ENCODE measurements at places on chromosomes 2 and 18. TPM values are rescaled to one million over a fixed set of nuclear protein-coding genes. Genes with fewer than 3 reads are reported as not detected.

- no peak for DNase-seq
Observed at GRCh38 chr18:60120231-60120750, 220.5 kb downstream of the PMAIP1 start.

GRCh38 chr2:98167916-98168315, 80.9 kb downstream of the VWA3B start:
- DNase-seq, result no peak

Gene ZNF532
- total RNA-seq, result 46.6 TPM

DNA sequence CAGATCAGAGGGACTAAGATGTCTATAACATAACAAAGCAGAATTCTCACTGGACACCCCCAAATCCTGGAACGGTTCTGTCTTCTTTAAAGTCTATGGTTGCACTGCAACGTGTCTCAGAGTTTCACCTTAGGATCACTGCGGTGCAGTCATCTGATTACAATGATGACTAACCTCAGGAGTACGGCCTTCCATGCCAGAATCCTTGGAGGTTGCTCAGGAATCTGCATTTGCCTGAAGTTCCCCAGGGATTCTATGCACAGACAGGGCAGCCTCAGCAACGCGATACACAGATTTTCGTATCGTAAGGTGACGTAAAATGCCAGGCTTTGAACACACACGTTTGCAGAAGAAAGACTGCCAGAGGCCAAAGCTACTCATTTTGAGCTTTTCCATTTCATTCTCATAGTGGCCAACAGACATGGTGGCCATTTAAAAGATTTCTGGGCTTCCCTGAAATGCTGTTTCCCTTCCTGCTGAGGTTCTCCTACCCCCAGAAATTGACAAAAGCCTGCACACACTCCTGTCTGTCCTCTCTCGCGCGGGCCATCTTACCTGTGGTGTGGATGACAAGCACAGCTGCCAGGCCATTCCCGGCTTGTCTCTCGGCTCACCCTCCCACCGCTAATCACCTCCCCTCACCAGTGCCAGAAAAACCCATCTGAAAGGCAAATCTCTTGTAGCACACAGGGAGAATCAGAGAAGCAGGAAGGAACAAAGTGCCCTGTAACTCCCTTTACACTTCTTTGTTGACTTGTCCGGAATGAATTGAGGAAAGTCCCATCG, 148.8 kb downstream of the ACKR3 start:
- DNase-seq, result peak; percentile 77

- DNase-seq, result no peak
Observed at GRCh38 chr2:239213643-239214101, 187.1 kb downstream of the HDAC4 start.

GRCh38 chr2:191315365-191315752, 70.2 kb downstream of the MYO1B start:
- no peak for DNase-seq

Gene KATNAL2
- total RNA-seq, result 0.95 TPM

DNA sequence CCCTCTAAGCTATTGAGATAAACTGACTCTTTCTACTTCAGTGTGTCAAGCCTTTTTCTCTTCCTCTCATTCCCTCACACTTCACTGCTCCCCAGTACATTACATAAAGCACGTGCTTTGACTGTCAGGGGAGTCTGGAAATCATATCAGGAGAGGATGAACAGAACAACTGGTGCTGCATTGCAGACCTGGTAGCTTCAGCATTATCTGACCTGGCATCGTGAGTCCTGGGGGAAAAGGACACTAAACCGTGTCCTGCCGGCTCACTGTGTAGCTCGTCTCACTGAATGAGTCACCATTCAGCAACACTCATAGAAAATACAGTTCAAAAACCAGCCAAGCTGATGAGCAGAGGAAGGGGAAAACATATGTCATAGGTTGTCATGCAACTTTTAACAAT, 108.5 kb upstream of the UNC80 start:
- peak; percentile 50 for DNase-seq

DNA sequence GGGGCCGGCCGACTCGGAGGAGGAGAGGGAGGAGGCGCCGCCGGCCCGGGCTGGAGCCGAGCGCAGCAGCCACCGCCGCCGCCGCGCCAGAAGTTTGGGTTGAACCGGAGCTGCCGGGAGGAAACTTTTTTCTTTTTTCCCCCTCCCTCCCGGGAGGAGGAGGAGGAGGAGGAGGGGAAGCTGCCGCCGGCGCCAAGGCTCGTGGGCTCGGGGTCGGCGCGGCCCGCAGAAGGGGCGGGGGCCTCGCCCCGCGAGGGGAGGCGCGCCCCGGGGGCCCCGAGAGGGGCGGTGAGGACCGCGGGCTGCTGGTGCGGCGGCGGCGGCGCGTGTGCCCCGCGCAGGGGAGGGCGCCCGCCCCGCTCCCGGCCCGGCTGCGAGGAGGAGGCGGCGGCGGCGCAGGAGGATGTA, 316 bp downstream of the CRIM1 start:
- DNase-seq, result no peak

DNA sequence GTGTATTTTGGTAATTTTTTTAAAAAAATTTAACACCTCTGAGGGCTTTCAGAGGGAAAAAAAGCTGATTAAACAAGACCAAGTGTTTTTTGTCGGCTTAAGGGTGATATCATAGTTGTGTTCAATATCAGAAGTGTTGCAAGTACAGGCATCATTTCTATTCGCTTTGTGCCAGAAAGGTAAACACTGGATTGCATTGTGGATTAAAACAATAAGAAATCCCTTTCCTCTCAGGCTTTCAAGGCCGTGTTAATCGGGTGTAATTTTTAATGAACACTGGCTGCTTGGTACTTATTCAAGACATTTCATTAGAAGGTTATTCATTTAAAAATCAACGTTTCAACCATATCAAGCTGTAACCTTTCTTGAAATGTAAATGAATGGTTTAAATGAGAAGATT, 18.3 kb downstream of the FIGN start:
- DNase-seq, result no peak

GRCh38 chr18:26470011-26470637, 78.2 kb downstream of the KCTD1 start:
- no peak for DNase-seq

- DNase-seq, result peak; percentile 4
Observed at GRCh38 chr18:21960189-21960588, 209.2 kb upstream of the GATA6 start.

GRCh38 chr2:236677368-236677767, 107.7 kb downstream of the ACKR3 start:
- no peak for DNase-seq

DNA sequence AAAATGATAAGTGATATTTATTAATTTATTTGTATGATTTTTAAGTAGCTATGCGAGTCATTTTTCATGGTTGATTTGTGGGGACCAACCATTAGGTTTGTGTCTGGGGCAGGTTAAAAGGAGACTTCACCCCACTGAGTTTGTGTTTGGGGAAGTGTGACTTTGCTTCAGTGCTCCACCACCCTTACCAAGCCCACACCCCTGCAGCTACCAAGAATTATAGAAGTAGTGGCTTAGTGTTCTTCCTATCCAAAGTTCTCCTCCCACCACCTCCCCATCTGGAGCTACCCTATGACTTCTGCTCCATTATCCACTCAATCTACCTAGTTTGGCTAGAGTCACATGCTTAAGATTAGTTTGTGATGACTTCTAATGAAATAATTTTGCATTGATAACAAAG, 182.1 kb upstream of the ZEB2 start:
- DNase-seq, result no peak

DNA sequence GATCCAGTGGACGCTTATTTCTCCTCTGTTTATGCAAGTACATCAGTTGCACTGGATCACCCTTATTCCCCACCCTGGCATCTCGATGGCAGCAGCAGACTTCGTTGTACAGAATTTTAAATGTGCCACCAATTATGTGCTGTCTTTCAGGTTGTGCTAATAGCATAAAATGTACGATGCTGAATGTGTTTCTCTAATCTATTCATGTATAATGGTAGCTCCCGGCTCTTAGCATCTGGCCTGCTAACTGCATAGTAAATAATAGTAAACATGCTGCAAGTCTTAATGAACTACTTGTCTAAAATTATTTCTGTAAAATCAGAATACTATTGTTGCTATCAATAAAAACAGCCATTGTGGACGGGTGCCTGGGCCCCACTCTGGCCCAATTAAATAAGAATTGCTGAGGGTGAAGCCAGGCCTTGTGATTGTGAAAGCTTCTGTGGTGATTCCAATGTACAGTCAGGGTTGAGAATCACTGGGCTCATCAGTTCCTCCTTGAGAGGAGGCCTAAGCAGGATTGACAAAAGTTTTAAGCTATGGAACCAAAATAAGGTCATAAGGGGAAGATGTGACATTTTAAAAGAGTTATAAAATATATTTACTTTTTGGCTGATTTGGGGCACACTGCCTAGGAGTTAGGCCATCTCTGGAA, 14.4 kb upstream of the MYO3B start:
- DNase-seq, result no peak

Gene STON1
- total RNA-seq, result 0.99 TPM

DNA sequence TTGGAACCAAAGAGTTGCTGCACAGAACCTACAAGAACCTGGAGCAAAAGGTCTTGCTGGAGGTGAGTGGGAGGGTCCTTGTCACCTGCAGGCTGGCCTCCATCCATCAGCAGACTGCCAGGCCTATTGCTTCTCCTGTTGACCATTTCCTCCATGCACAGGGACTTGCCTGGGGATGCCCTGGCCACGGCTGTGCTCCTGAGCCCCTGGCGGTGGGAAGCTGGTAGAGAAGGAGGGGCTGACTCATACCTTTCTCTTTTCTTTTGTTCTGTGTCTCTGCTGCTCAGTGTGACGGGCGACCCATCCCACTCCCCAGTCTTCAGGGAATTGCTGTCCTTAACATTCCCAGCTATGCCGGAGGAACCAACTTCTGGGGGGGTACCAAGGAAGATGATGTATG, 102.6 kb downstream of the DGKD start:
- no peak for DNase-seq

GRCh38 chr18:42255908-42256765, 301.1 kb downstream of the PIK3C3 start:
- peak; percentile 27 for DNase-seq

GRCh38 chr18:48800876-48801727, 149.7 kb downstream of the SMAD7 start:
- no peak for DNase-seq

Gene HMSD
- 8.9 TPM for total RNA-seq

DNA sequence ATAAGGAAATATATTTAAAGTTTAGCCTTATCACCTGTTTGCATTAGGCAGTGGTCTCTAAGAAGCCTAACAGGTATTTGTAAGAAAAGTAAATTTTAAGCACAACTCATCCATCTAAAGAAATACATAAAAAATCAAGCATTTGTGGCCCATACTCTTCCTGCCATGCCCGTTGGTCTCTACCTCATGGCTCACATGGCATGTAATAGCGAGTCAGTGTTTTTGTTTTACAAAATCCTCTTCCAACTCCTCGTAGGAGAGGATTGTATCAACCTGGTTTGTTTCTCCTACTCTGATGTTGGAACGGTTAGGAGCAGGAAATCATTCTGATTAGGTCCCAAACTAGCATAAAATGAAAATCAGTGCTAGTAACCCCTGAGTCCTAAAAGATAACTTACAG, 91.8 kb downstream of the FMNL2 start:
- peak; percentile 44 for DNase-seq
